NT2/D1 (cell line): ENCODE measurements at places on chromosomes 1 and 21.
A peak's percentile ranks its signal among the peaks of the same experiment; 100 is the strongest.

DNA sequence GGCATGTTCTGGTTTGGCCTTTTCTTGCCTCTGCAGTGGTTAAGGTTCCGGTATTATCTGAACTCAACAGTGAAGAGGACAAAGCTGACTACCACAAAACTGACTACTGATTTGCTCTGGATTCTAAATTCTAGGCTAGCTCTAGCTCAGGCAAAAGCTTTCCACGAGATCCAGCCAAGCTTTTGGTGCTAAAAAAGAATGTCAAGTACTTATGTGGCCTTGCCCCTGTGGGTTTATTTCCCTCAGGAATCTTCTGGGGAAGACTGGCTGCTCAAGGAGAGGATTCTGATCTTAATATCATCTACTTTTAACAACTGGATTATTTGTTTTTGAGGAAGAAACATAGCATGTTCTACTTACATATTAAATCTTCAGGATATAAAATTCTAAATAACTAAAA is 26.1 kb upstream of the MTMR11 start:
- no peak for DNase-seq

DNA sequence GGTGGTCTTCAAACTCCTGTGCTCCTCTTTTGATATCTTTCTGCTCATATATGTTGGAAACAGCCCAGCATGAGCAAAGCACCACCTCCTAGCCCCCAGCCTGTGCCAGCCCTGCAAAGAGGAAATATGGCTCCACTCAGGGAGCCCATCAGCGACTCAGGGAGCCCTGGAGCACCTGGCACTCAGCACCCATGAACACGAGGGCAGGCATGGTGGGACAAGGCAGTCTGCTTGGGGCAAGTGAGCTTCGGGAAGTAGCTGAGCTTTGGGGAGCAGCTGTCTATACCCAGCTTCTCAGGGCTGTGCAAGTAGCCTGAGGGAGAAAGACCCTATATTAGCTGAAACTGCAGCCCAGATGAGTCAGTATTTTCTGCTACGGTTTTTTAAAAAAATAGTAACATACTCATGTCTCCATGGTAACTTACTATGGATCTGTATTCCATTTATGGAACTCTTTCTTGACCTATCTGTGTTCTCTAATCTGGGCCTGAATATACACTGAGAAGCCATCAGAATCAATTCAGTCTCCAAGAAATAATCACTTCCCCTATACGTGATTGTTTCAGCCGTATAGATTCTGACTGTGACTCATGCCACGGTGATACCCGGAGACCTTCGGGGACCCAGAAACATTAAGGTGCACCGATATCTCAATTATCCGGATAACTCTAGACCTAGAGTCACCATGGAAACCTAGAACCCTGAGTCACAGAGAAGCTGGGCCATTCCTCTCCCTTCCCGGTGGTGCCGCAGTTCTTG is 1.5 kb upstream of the ETS2 start:
- no peak for DNase-seq

DNA sequence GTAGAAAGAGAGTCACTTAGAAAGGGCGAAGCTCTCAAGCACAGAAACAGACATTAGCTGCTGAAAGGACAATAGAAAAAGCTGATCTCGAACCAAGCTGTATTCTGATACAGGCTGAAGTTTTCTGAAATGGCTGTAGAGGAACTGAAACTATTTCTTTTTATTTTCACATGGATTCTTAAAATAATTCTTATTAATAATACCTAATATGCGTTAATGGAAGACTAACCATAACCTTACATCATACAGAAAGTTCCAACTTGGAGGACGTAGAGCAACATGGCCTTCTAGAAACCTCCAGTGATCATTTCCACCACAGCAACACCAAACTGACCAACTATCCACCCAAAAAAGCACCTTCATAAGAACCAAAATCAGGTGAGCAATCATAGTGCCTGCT is 52.8 kb upstream of the ACADM start:
- DNase-seq, result no peak

DNA sequence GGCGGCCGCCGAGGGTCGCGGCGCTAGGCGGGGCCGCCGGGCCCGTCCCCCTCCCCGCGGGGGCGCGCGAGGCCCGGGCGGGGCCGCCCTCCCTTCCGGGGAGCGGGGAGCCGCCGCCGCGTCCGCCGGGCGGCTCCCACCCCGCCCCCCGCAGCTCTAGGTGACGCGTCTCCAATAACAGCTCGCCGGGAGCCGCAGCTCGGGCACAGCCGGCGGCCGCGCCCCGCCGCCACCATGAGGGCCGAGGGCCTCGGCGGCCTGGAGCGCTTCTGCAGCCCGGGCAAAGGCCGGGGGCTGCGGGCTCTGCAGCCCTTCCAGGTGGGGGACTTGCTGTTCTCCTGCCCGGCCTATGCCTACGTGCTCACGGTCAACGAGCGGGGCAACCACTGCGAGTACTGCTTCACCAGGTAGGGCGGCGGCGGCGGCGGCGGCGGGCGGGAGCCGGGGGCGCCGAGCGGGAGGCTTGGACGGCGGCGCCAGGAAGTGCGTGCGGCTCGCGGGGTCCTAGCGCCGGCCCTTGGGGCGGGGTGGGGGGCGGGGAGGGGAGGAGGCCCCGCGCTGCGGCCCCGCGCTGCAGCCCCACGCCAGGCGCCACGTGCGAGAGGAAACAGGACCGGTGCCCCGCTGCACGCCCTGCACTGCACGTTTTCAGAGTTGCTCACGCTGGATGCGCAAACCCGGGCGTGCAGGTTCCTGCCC is at the start of gene SMYD2:
Gene SMYD2, plus strand, starts transcription at position 139 of the 699 bp plus-strand sequence. Its CDS starts 96 bp downstream, at position 235.
- DNase-seq, result peak; percentile 70
